ENCODE measurements at places on chromosomes 12 and 14. TPM values are rescaled to one million over a fixed set of nuclear protein-coding genes. Genes with fewer than 3 reads are reported as not detected.
A peak's percentile ranks its signal among the peaks of the same experiment; 100 is the strongest.

The CLEC12A gene
- 0.83 TPM for total RNA-seq

The GUCY2C gene
- not detected for total RNA-seq

The NFE2 gene
- total RNA-seq: not detected

The KRT6C gene
- not detected for total RNA-seq

The TMEM229B gene
- total RNA-seq: 24.3 TPM

The SIX6 gene
- total RNA-seq: not detected

The KRT75 gene
- total RNA-seq: not detected

The KRT77 gene
- total RNA-seq: not detected

DNA sequence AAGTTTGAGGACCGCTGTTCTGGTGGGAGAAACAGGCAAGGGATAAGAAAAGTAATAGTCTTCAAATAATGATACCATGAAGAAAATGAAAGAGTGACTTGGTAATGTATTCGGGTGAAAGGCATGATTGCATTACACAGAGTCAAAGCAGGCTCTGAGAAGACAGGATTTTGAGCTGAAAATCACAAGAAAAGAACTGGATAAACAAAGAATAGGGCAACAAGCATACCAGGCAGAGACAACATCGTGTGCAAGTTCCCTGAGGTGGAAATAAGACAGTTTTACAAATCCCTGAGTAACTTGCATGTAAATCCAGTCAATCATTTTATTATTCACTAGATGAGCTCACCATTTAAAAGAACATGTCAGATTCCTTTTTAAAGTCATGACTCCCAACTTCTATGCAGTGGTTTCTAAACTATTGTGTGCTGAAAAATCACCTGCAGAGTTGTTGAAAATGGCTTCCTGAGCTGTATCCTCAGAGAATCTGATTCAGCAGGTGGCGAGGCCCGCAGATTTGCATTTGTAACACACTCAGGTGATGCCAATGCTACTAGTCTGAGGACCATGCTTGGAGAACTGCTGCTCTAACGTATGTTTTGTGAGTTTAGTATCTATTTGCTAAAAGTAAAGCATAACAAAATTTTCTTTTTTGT, 133.0 kb upstream of the ABCD2 start:
- no peak for DNase-seq

DNA sequence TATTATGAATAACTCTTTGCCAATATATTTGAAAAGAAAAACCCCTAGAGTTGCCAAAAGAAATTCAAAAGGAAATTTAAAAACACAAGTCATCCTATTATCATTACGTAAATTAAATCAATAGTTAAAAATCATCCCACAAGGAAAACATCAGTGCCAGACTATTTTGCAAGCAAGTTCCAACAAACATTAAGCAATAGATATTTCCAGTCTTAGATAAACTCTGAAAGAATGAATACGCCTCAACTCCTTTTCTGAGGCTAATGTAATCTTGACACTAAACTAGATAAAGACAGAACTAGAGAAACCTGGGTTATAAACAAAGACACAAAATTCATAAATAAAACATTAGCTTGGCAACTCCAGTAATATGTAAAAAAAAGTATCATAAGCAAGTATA, 245.9 kb downstream of the FOXN3 start:
- no peak for DNase-seq

DNA sequence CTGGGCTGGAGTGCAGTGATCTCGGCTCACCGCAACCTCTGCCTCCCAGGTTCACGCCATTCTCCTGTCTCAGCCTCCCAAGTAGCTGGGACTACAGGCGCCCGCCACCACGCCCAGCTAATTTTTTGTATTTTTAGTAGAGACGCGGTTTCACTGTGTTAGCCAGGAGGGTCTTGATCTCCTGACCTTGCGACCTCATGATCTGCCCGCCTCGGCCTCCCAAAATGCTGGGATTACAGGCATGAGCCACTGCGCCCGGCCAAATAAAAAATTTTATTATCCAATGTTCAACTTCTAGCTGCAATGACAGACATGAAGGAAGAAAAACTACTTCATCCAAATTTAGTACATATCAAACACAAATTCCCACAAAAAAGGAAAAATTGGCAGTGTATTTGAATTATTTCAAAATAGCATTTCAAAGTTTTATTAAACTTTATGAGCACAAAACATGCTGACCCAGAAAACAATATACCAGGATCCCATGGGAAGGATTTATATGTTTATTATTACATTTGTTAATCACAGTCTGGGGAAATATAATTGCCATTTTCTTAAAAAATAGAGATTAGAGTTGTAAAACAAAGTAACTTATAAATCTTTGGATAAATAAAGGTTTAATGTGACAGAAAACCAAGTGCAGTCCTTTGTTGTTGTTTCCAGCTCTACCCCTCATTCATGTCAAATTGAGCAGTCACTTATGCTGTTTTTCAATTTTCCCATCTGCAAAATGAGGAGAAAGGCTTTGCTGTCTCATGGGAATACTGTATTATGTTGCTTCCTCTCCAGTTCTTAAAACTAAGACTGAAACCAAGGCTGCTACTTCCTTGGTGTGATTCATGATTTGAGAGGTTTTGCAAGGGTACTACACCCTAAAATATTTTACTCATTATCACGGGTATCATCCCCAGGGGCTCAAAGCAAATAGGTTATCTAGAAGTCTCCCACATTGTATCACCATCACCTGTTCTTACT, 155.2 kb upstream of the AVPR1A start:
- no peak for DNase-seq

DNA sequence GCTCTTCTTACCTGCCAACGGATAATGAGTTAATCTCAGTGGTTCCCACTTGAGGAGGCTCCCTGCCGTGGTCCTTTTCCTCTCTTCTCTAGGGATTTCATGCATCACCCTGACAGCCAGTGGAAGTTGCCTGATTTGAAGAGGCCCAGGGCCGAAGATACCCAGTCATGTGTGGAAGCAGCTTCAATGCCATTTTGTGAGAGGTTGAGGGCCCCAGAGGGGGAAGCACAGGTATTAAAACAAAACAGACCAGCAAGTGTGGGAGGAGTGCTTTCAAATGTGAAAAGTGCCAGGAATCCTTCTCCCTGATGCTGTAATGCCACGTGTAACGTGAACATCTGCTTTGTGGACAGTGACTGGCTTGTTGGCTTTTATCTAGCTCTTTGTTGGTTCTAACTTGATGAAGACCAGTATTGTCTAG, 1.5 kb downstream of the TCP11L2 start:
- peak; percentile 10 for DNase-seq

DNA sequence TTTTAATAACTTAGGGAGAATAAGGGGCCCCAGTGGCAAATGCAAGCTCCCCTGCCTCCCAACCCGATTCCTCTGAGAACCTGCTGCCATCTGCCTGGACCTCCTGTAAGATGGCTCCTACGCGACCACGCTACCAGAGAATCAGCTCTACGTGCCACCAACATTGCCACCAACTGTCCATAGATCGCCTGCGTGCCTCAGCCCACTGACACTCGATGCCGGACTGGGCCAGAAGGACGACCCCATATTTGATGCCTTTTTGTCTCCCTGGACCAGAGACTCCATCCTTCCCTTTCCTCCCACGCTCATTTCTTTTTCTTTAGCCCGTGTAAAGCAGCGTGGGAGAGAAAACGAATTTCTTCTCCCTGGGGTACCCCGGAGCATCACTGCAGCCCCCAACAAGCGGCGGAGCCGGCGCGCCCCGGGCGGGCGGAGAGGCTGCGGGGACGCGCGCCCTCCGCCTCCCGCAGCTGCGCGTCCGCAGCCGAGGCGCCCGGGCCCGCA, 565 bp upstream of the KLHL42 start:
- DNase-seq: no peak

DNA sequence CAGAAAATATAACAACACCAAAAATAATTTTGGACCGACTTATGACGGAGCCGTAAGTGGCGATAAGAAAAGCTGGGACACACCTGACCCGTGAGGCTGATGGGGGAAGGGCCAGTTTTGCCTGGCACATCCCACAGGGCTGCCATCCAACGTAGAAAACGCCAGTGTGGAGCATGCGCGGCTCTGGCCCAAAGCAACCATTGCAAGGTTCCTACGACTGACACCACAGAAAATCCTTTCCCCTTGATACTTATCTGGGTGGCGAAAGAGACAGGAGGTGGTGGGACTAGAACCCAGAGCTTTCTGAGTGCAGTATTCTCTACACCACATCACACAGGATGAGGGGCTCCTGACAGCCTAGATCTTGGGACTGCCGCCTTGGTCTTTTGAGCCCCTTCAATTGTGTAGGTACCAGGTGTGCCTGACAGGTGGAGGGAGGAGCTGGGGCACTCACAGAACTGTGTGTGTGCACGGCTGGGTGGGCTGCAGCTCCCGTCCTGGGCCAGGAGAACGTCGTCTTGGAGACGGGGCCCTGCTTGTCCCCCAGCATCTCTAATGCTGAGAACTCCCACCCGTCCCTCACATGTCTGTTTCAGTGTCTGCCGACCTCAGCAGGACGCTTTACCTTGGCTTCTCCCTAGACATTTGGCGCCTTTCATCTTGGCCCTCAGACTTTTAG, 17.4 kb upstream of the CACNA2D4 start:
- no peak for DNase-seq

DNA sequence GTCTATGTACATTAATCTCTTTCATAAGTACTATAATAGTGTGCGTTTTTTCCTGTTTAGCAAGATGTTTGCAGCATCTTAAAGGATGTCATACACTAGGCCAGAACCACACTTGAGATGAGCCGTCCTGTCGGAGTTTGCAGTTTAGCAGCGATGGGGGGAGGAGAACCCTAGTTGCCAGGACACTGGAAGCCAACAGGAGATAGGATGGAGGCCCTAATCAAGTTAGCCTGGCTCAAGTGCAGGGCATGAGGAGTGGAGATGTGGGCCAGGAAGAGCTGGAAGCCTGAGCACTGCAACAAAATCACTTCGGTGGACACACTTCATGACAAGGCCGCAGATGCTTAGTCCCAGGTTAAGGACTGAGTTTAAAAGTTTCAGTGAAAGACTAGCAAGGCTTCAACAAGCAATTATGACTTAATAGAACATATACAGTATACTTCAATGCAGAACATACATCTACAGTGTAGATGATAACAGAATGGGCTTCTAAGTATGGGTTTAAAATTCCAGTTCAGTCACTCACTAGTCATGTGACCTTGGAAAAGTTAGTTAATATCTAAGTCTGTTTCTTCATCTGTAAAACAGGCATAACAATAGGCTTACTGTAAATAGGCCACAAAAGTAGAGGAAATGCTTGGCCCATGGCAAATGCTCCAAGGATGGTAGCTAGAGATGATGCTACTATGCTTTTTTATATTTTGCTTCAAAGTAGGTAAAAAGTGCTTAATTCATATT, 77.1 kb downstream of the PTPN21 start:
- DNase-seq: no peak

- DNase-seq: no peak
Observed at GRCh38 chr14:105622329-105622955, 96.1 kb downstream of the TMEM121 start.

- peak; percentile 54 for DNase-seq
Observed at GRCh38 chr12:47021298-47021697, 58.1 kb upstream of the PCED1B start.

- DNase-seq: no peak
Observed at GRCh38 chr14:65208548-65208947, 106.2 kb upstream of the MAX start.

DNA sequence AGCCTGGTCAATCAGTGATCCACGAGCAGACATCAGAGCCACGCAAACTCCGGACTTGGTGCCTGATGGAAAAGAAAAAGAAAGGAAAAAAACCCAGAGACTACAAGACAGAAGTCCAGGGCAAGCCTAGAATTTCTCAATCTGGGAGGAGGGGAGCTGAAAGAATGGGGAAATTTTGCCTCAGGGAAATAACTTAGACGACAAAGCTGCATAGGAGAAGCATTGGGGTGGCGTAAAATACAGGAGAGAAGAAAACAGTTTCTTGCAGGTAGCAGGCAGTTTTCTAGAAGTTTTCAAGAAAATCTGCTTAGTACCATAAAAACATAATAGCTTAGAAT, 2.6 kb upstream of the SLC11A2 start:
- DNase-seq: no peak

DNA sequence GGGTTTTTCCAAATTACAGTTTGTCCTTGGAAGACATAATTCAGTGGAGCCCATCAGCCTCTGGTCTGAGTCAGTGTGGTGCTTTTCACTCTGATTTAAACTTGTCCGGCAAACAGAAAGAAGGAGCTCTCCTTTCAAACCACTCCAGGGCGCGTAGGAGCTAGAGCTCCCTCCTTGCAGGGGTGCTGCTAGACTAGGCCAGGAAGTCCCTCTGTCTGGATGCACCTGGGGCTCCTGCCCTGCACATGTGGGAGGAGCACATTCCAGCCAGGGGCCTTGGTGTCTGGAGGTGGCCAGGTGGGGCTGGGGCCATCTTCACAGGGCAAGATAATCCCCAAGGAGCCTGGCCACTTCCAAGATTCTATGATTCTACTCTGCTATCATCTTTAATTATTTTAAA, 3.1 kb downstream of the SERPINA3 start:
- no peak for DNase-seq

- no peak for DNase-seq
Observed at GRCh38 chr12:59041241-59042121, 121.2 kb upstream of the LRIG3 start.

- DNase-seq: peak; percentile 28
Observed at GRCh38 chr12:113980537-113981337, 14.6 kb upstream of the RBM19 start.

- peak; percentile 70 for DNase-seq
Observed at GRCh38 chr14:70807898-70808415, 1.4 kb downstream of the MAP3K9 start.

DNA sequence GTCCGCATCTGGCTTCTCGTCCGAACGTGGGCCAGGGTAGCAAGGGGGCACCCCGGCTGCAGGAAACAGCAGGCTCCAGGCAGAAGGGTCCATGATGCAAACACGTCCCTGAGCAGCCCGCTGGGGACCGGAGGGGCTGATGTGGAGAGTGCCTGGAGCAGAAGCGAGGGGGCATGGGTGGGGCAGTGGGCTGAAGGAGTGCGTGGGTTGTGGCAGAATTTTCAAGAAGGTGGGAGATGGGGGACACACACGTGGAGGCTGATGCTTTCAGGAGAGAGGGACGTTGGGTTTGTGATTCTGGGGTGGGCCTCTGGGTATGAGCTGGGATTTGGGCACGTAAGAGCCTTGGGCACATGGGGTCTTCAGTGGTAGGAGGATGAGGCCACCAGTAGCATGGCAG, 45.6 kb upstream of the DLK1 start:
- no peak for DNase-seq

- no peak for DNase-seq
Observed at GRCh38 chr12:15787778-15788177, 1.4 kb downstream of the EPS8 start.

Measured in activated CD4-positive, alpha-beta T cell treated with anti-CD3 and anti-CD28 coated beads, Interleukin-2, amount 10 ng/mL, durations not matched to agents 7 days and 5 days (primary cell).